ENCODE measurements at places on chromosomes 13 and 19.

- no peak for DNase-seq
These were observed 19.8 kb downstream of the PEPD start for GRCh38 chr19:33501693-33502356.

DNA sequence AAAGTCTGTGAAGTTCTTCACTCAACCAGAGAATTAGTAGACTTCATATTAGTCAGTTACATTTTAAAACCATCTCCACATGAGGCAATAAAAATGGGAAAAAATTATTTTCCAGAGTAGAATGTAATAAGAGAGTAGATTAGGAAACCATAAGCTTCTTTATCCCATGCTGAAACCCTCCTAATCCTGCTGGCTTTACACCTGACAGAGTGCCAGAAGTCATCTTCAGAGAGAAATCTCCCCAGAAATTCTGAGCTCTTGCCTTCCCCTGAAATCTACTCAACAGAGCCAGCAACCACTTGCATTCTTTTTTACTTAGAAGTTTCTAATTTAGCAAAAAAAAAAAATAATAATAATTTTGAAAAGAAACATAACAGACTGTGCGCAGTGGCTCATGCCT, 279.9 kb downstream of the NHLRC3 start:
- DNase-seq: no peak

DNA sequence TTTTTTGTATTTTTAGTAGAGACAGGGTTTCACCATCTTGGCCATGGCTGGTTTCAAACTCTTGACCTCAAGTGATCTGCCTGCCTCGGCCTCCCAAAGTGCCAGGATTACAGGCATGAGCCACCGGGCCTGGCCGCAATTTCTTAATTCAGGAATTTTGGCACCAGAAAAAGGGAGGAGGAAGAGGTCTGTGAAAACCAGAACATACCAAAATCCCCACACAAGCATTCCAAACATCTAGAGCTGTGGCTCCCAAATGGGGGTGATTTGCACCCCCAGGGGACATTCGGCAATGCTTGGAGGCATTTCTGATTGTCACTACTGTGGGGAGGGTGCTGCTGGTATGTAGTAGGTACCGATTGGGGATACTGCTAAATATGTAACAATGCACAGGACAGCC, 40.2 kb upstream of the ABCC4 start:
- no peak for DNase-seq

DNA sequence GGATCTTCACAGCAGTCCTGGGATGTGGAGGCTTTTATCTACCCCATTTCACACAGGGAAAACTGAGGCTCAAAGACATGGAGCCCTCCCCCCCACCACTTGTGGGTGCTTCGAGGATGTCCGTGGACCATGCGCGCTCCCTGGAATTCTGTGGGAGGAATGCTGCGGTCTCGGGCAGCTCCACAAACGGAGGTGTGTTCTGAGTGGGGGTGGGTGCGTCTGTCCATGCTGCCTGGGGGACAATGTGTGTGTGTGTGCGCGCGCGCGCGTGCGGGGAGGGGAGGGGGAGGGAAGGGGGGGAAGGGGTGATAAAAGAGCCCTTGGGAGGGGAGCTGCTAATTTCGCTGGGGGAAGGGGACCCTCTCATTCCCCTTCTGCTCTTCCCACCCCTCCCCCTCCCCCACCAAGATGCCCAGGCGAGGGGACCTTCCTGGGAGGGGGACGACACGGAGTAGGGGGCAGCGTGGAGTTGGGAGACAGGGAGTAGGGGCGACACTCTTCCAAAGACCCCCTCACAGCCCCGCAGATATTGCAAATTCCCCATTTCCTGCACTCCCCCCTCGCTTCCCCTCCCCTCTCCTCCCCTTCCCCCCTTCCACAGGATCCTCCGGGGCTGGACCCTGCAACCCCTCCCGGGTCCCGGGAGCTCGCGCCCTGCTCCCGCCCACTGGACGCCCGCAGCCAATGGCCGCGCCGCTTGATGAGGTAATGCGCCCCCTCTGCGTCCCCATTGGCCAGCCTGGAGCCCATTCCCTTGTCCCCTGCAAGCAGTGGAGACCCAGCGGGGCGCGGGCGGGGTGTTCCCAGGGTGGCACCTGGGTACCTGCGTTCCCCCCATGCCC, 18.9 kb upstream of the ZNRF4 start:
- DNase-seq: no peak

Data from thoracic aorta (tissue), 2 donors.